ENCODE measurements at places on chromosomes 3 and 15.

DNA sequence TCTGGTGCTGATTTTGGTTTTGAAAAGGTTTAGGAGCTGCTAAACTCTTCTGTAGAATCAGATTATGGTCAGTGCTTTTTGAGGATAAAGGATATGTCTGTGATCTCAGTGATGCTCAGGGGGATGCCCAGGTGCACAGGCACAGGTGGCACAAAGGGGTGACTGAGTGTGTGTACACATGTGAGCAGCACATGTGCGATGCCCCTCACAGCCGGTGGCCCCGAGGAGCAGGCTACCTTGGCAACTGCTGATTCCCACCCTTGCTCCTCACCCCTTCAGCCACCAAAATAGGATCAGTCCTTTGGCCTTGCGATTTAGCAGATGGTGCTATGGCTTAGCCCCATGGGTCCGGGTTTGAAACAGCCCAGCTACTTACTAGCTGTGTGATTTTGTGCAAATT lies 51.1 kb downstream of the POMGNT2 start:
- no peak for DNase-seq

- no peak for DNase-seq
Measured at GRCh38 chr3:106058475-106058874, 189.7 kb upstream of the CBLB start.

- DNase-seq = no peak
Measured at GRCh38 chr3:9119331-9119730, 130.1 kb downstream of the SRGAP3 start.

GRCh38 chr15:67143646-67144045 lies 78.2 kb downstream of the SMAD3 start:
- no peak for DNase-seq

GRCh38 chr15:64349375-64349774 lies 6.6 kb downstream of the CSNK1G1 start:
- no peak for DNase-seq

GRCh38 chr3:99823723-99824711 lies 6.4 kb downstream of the CMSS1 start:
- no peak for DNase-seq

- no peak for DNase-seq
Measured at GRCh38 chr15:31403606-31404005, 77.0 kb downstream of the KLF13 start.

DNA sequence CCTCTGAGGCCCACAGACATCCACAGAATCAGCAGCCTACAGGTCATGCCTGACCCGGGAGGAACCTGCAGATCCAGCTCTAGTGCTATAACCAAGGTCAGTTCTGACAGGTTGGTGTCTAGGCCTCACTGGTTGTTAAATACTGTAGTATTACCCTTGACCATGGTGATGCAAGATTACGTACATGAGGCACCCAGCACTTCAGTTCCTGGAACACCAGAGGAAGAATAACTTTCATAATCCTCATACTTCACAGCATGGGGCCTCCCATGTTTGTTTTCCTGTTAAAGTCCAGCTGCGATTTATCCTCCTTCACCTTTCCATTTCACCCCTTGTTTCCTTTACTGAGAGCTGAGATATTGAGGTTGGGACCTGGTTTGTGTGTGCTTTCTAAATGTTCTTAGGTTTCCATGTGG lies 34.4 kb upstream of the GLCE start:
- peak; percentile 78 for DNase-seq

GRCh38 chr3:140424211-140424610 lies 253.7 kb upstream of the TRIM42 start:
- no peak for DNase-seq

GRCh38 chr3:53694666-53695323 lies 151.4 kb downstream of the CHDH start:
- DNase-seq = peak; percentile 15

DNA sequence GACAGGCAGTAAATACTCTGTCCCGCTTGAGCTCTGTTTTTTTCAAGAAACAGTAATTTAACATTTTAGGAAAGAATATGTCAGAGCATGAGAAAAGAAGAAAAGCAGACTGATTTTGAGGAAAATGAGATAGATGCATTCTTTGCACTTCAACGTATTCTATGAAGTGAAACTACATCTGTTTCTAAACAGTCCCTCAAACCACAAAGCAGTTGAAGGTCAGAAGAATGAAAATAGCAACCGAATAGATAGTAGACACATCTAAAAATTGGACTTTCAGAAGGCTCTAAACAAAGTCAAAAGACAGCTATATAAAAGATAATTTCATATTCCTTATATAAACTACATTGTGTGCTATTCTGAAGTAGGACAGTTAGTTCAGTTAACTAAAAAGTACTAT lies 172.6 kb upstream of the LRRC3B start:
- no peak for DNase-seq

DNA sequence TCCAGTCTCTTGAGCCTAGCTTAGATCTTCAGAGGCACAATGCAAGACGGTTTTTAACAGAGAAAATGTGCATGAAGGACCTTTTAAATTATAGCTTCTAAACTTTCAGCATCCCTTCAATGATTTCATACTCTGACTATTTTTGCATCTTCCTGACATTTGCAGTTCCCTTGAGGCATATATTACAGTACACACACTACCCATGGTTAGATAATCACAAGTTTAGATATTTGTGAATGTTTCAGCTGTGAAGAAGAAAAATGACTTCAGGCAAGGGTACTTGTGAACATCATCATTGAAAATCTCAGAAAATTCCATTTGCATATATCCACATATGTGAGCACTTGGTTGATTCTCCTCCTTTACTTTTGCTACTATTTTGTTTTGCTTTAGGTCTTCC lies 341.5 kb downstream of the ROBO2 start:
- no peak for DNase-seq

- DNase-seq = no peak
Measured at GRCh38 chr15:39892418-39892817, 27.6 kb downstream of the GPR176 start.

- DNase-seq = no peak
Measured at GRCh38 chr3:156507285-156507684, 47.6 kb downstream of the SSR3 start.

GRCh38 chr3:13526626-13526949 lies 22.3 kb upstream of the FBLN2 start:
- DNase-seq = no peak

- DNase-seq = peak; percentile 40
Measured at GRCh38 chr3:4356546-4357410, 53.6 kb downstream of the SETMAR start.

- DNase-seq = no peak
Measured at GRCh38 chr3:36381311-36381956, 1.1 kb downstream of the STAC start.

- DNase-seq = no peak
Measured at GRCh38 chr3:106381286-106381938, 512.6 kb upstream of the CBLB start.

- peak; percentile 87 for DNase-seq
Measured at GRCh38 chr3:157502916-157503595, at the start of gene VEPH1. Gene VEPH1, minus strand, starts transcription at chr3:157503416. Its CDS starts 8,067 bp downstream, at chr3:157495349.

DNA sequence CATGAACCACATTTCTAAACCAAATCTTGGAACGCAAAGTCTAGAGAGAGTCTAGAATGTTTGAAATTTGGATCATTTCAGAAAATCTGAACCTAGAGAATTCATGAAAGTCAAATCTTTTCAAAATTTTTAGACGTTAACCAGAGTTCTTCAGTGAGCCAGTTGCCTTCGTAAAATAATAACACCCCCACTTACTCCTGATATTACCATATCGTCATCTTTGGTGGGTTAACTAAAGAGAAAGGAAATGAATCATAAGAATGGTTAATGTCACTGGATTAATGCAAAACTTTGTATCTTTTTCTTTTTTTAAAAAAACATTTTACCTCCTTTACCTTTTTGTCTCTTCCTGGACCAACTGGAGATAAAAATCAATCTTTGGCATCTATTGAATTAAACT lies 1.2 kb upstream of the ZBED2 start:
- no peak for DNase-seq

DNA sequence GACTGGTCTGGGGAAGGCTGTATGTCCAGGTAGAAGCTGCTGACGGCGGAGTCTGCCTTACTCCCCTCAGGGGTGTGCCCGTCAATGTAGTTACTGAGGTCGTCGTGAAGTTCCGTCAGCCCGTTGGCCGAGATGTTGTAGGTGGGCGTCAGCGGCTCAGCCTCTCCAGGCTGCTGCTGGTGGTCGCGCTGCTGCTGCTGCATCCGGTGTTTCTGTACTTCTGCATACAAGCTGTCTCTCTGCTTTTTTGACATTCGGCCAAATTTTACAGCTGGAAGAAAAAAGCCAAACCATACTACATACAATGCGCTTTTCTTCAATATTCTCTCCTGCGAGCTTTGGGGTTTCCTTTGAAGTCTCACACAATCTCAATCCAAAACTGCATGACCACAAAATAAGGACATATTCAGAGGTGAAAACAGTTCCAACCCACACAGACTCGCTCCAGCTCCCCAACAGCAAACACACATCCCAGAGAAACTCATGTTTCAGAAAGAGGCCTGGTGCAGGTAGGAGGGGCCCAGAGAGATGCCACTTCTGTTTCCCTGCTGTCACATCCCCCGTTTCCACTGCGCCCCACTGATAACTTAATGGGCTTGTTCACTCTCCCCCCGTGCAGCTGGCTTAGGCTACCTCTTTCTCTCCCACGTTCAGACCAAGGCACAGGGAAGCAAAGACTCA lies 32.5 kb upstream of the ICE2 start:
- no peak for DNase-seq

GRCh38 chr3:100463002-100463401 lies 29.4 kb upstream of the TMEM45A start:
- no peak for DNase-seq

DNA sequence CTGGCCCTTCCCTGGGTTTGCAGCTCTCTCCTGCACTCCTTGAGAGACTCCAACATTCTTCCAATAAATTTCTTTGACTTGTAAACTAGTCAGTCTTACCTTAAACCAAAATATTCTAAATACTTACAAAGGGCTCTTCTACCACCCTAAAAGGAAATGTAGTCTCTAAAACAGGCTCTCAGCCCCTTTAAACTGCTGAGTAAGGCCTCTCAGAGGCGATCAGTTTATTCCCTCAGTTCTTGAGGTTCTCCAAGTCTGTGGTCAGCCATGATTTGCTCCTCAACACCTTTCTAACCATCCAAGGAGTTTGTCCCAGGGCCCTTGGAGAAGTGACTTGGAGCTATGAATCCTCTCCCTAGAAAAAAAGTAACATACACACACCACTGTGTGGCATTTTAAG lies 64.8 kb downstream of the WHAMM start:
- no peak for DNase-seq

DNA sequence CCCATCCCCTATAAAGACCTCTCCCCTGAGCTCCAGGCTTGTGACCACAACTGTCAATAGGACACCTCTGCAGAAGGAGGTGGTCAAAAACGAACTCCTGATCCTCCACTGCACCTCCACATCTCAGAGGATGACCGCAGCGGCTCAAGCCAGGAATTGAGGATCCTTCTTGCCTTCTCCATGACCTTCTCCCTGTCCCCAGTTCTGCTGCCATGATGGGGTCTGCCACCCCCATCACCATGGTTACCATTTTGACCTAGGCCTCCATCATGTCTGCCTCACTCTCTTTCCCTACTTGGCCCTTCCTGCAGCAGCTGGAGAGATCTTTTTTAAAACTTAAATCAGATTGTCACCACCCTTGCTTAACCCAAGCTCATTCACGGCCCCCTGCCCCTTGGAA lies 81.3 kb upstream of the LINGO1 start:
- DNase-seq = no peak

GRCh38 chr3:131962982-131963381 lies 71.8 kb downstream of the CPNE4 start:
- no peak for DNase-seq

DNA sequence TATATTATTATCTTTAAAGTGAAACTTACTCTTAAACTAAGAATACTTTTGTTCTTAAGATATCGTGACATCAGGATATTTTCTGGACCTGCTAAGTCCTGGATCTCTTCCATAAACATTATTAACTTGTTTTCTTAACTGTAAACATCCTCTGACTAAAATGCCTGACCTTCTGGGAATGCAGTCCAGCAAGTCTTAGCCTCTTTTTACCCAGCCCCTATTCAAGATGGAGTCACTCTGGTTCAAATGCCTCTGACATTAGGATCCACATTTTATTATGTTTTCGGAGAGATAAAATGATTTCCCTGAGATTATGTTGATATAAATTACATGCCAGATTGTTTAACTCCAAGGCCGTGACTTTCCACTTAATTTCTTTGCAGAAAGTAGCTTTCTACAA lies 37.6 kb downstream of the OSTN start:
- no peak for DNase-seq

- DNase-seq = peak; percentile 76
Measured at GRCh38 chr3:41711651-41712050, 250.3 kb downstream of the ULK4 start.

- no peak for DNase-seq
Measured at GRCh38 chr3:98884675-98885371, 16.7 kb downstream of the DCBLD2 start.

All from kidney (tissue), 22 donors.